ENCODE measurements at places on chromosomes 6 and 20.

DNA sequence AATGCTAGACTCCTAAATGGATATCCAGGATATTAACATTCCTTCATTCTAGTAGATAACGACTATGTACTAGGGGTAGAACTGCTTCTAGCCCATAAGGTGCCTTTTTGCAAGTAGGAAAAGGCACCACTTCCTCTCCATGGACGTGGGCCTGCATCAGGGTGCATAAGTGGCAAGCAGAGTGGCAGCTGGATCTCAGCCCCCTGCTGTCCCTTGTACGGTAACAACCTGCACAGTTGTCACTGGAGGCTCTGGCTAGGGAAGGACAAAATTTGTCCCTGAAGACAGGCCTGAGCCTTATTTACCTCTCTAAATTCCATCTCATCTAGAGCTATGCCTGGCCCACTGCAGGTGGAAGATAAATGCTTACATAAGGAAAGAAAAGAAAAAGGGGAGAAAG lies 42.5 kb upstream of the SAYSD1 start:
- no peak for DNase-seq

DNA sequence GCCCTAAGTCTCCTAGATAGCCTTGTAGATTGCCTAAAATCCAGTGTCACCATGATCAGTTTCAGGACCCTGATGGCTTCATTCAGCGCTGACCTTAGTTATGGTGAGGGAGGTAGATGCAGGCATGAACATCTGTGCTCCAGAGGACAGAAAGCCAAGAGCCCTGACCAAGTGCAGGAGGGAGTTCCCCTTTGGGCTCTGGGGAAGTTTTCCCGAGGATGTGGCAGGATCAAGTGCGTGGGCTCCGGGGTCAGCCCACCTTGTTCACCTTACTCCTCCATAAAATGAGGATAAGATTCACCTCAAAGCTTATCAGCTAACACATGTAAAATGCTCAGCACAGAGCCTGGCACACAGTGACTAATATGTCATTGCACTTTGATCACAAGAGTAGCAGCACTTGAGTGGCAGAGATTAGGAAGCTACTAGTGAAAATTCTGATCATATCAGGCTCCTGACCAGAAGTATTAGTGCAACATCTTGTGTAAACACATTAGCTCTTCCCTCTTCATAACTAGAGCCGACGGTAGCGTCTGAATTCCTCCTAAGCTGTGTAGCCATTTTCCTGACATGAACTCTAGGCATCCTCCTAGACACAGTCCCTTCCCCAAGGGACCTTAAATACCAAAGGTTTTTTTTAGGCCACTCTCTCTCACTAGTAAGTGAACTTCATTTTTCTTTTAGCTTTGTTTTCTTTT lies 125.2 kb downstream of the SULF2 start:
- DNase-seq = no peak

GRCh38 chr20:18971121-18971520 lies 157.5 kb downstream of the SCP2D1 start:
- DNase-seq = no peak

DNA sequence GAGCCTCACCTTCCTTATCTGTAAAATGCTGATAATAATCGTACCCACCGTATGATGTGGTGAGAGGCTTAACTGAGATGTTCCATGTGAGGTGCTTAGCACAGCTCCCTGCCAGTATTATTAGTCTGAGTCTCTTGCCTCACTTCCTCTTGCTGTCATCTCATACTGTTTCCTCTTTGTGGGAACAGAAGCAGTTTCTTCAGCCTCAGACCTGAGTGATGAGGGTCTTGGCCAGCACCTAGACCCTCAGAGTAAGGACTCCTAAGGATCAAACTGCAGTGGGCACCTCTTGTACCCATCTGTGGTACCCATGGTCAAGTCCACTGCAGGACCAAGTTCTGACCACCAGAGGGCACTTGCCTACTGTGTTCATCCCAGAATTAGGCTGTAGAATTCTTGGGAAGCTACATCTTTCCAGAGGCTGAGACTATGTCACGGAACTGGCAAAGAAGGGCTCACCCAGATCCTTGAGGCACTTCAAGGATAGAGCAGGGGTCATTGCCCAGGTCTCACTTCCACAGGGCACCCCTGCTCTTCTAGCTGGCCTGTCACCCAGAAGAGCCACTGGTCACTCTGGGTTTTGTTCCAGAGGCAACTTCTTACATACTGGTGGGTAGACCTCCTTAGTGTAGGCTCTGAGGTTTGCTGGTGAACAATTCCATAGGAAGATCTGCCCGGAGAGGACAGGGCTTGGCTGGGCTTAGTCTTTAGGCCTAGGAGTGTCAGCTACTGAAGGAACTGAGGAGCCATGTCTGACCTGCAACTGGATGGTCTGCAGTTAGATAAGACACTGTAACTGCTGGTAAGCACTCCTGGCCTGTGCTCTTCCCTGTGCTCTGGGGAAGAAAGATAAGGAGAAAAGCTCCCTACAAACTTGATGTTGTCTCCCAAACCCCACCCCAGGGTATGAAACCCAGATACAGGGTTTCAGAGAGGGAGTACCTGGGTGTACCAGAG lies 20.6 kb upstream of the SGK2 start:
- peak; percentile 30 for DNase-seq

- no peak for DNase-seq
Measured at GRCh38 chr6:145587334-145587733, 148.0 kb downstream of the EPM2A start.

DNA sequence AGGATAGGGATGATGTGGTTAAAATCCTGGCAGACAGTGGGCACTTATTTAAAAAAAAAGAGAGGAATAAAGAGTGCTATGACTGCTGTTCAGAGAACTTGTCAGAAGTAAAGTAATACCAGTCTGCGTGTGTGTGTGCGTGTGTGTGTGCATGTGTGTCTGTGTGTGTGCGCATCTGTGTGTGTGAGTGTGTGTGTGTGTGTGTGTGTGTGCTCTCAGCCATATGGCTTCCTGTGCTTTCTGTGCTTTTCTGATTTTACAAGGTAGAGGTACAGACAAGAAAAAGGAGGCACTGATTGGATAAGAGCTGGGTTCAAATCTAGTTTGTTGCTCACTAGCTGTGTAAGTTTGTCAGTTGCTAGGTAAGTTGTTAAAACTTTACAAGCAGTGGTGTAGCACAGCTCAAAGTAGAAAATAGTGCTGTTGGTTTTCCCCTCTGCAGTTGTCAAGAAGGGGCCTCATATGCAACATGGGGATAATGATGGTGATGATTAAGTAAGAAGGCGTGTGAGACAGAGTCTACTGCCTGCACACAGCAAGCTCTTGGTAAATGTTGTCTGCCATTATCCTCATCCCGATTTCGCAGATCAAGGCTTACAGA lies 155.3 kb upstream of the ZNF217 start:
- peak; percentile 56 for DNase-seq

DNA sequence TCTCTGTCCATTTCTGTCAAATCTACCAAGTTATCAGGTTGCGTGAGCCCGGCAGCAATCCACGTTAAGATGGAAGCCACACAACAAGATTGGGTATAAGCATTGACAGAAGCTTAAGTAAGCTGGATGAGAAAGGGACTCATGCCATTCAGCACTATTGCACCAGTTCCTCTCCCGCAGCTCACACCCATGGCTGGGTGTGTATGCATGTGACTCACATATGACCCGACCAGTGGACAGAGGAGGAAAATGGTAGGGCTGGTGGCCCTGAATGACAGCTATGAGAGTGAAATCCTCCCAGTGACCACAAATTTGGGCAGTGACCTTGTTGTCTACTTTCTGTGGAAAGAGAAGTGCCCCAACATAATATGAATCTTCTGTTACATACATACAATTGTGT lies 113.5 kb downstream of the OTOR start:
- DNase-seq = no peak

GRCh38 chr20:64256282-64256935 lies 861 bp downstream of the PCMTD2 start:
- no peak for DNase-seq

- DNase-seq = no peak
Measured at GRCh38 chr6:88089708-88090107, 42.1 kb downstream of the SPACA1 start.

DNA sequence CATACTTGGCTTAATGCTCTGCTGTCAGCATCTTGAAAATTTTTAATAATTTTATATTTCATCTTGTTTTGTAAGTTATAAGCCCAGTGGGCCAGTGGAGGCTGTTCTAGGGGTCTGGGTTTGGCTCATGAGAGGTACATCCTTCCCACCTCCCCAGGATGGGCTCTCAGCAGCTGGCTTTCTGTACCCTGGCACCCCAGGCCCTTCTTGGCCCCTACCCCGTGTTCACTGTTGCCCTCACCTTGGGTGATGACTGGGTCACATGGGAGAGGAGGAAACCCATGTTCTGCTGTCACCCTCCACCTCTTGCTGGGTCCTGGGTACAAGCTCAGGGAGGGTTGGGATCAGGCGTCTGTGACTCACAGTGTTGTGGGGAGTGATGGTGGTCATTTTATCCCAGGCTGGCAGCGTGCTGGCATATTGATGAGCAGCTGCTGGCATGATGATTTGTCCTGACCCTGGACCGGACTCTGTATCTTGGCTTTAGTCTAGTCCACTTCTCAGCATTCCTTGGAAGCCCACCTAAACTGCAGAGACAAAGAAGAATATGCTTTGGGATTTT lies 34.6 kb downstream of the SLC16A10 start:
- DNase-seq = no peak

DNA sequence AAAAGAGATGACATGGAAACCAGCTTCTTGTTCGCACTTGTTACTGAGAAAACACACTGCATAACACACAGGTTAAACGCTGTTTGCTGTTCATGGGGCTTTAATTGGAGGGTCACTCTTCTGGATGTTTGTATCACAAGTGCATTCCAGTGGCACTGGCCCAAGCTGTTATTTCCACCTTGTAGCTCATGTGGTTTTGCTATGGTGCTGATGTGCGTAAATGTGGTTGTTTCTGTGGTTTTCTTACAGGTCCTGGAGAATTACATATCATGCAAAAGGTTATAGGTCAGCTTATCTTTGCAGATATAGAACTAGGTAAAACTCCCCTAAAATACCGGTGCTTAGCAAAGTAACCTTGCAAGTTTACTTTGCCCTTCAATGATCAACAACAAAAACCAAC lies 89.3 kb upstream of the AHI1 start:
- DNase-seq = no peak

GRCh38 chr20:3307725-3308124 lies 68.7 kb upstream of the SLC4A11 start:
- DNase-seq = no peak

DNA sequence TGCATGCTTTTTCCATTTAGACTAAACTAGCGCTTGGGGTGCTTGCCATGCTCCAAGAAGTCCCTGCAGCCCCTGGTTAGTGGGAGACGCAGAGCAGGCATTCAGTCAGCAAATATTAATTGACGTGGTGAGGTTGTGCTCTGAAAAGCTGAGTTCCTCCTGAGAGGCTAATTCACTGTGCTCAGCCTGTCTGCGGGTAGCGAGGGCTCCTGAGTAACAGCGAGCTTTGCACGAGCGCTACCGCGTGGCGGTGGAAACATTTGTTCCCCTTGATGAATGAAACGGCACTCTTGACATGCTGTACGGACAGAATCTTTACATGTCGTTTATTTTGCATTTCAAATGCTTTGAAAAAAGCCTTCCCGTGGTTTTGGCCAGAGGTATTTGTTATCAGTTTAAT lies 170.6 kb upstream of the AGPAT4 start:
- no peak for DNase-seq

DNA sequence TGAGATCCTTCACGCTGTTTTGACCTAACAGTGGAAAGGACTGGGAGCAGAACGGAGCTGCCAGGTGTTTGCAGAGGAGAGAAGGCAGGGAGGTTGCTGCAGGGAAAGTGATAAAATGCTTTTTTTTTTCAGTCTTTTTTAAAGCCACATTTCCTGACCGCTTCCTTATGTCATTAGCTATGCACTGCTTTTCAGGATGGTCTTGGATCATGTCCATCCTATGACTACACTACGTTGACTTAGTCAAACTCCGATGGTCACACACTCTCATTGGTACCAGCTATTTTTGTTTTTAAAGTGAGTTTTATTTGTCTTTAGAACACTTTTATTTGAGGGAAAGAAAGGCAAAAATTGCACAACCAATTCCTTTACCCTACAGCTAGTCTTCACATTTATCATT lies 89.2 kb upstream of the EXOC2 start:
- no peak for DNase-seq

DNA sequence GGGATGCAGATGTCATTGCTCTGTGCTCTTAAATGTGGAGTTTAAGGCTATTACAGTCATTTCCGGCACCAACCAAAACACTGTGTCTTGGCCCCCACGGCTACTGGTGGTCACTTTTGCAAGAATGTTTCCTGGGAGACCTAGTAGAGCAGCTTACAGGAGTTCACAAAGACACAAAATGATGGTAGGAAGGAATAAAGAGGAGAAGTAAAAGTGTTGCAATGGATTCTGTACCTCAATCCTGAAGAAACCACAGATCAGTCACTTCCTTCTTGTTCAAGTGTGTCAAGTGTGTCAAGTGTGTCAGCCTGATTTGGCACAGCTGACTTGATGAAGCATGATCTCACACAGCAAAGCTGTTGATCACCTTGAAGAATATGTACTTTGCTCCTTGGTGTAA lies 344.0 kb downstream of the PLCB1 start:
- no peak for DNase-seq

DNA sequence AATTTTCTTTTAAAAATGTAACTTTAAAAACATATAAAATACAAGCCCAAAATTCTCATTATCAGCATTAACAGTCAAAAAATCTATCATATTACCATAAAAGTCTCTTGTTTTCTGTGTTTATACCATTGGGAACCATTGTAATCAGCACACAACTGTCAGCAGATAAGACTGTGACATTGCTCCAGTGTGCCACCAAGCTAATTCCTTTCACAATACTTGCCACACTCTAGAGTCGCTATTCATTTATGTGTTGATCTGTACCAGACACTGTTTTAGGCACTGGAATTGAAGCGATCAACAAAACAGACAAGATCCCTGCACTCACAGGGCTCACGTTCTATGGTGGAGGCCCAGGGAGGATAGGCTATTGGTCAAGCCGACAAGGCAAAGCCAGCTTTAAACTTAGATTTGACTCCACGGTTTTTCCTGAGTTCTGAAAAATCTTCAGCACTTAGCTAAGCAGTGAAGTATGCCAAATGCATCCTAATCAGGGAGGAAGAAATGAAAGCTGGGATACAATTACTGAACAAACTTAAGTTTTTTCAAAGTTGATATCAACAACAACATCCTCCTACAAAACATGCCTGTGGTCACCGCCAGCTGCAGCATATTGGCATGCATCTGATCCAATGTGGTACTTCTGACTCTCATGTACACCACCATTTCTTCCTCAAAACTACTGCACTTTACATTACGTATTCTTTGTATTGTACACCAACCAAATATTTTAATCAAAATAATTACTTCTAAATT lies 60.5 kb downstream of the GMDS start:
- DNase-seq = no peak

DNA sequence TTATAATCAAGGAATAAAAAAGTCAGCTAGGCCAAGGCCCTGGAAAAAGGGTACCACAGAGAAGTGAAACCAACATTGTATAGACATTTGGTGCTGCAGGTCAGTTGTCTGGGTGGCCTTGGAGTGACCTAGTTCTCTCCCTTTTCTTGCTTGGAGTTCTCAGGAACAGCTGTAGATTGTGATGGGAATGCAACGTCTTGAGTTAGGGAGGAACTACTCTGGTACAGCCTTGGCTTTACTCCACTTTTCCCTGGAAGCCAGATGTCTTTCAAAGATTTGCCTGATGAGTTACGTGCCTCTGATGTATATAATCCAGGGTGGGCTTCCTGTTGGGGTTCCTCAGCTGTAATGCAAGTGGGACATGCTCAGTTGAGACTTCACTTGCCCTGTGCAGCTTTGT lies 694.7 kb downstream of the HTR1B start:
- DNase-seq = no peak

GRCh38 chr6:132498638-132499037 lies 14.3 kb downstream of the STX7 start:
- no peak for DNase-seq

GRCh38 chr6:20403766-20404640 lies 2.3 kb downstream of the E2F3 start:
- DNase-seq = peak; percentile 62

GRCh38 chr6:16832043-16832567 lies 70.8 kb upstream of the ATXN1 start:
- no peak for DNase-seq

Data from CD4-positive, alpha-beta T cell (primary cell).